SK-N-DZ (cell line): ENCODE measurements at places on chromosomes 4 and X.

GRCh38 chrX:153641627-153642026 is 5.4 kb upstream of the DUSP9 start:
- DNase-seq: no peak

DNA sequence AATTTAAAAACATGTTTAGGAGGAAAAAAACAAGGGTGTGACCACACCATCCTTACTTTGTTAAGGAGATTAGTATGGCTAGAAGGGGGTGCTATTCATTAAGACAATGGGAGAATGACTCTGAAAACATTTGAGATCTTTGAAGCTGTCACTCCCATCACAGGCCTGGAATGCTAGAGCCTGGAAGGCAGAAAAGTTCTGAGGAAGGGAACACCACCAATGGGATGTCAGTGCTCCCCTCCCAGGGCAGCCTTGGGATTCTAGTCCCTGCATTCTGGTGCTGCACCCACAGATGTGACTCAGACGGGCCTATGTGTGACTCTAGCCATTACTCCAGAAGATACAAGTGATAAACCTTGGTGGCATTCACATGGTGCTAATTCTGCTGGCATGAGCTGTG is 162.2 kb upstream of the ANXA10 start:
- DNase-seq: no peak

DNA sequence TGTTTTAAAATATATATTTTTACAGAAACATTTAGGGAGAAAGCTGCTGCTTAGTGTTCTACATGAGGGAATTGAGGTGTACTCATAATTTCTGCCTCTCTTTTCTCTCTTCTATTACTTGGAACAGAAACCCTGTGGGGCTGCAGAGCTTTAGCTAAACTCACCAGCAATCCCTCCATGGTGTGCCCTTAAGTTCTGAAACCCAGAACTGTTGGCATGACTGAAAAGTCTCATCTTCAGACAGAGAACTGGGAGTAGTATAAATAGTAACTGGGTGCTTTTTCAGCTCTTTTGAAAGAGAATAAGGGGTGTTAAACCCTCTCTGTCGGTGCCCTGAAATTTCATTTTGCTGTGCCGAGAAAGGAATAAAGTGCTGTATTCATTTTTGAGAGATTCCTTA is 294.9 kb upstream of the BOD1L1 start:
- no peak for DNase-seq

GRCh38 chr4:159006202-159006601 is 96.7 kb upstream of the RAPGEF2 start:
- no peak for DNase-seq

DNA sequence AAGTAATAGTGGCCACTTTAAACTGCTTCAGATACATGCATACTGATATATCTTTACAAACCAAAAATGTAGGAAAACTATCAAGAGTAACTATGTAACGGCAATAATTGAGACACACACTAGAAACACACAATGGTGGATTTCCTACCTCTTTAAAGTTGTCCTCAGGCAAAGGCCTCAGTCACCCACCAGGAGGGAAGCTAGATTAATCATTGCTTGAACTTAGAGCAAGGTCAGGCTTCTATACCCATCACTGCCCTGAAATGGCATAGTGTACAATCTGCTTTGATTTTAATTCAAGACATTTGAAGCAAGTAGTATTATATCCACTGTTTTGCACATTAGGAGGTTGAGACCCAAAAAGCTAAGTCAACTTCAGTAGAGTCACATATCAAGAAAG is 110.9 kb downstream of the AREG start:
- no peak for DNase-seq

DNA sequence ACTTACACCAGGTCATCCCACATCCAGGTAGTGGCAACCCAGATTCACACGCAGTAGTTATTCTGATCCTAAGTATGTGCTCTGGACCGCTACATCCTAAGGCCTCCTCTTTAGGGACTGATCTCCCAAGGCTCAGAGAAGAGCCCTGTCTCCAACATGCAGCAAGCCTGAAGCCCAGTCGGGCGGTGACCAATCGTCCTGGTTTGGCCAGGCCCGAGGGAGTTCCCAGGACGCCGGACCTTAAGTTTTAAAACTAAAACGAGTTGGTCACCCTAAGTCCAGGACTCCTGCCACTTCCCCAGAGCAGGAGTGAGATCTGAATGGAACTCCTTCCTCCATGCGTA is 385 bp downstream of the LYAR start:
- DNase-seq: no peak
